ENCODE measurements at places on chromosomes 3 and 15.

DNA sequence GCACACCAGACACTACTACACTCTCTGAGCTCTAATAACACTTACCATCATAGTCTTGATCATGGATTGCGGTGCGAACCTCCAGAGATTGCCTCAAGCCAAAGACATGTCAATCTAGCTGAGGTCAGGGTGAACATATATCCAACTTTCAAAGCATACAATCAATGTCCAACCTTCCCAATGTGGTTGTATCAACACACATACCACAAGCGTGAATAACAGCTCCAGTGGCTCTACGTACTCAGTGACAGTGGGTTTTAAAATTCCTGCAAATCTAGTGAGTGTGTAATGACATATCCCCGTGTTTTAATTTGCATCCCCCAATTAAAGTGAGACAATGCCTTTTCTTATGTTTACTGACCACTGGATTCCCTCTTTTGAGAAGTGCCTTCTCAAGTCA is 29.6 kb downstream of the SFMBT1 start:
- DNase-seq: no peak

- no peak for DNase-seq
Measured at GRCh38 chr3:139284221-139284620, 59.6 kb upstream of the MRPS22 start.

GRCh38 chr3:48194446-48195071 is 6.3 kb upstream of the CDC25A start:
- DNase-seq: no peak

- DNase-seq: no peak
Measured at GRCh38 chr15:98363955-98364354, 284.4 kb upstream of the IGF1R start.

DNA sequence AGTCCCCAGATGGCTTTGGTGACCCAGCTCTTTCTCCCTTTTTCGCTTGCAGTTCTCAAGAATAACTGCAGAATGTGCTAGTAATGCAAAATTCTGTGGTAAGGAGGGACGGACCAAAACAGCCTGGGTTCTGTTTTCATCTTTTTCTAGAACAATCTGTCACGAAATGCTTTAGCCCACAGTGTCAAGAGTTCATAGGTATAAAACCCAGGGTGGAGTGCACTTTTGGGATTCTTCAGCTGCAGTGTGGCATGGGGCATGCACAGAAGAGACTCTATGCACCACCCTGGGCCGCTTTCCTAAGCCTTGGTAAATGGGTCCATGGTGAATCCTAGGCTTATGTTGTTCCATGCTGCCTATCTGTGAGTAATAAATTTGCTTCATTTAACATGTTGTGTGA is 1072.7 kb upstream of the GBE1 start:
- DNase-seq: no peak

- DNase-seq: no peak
Measured at GRCh38 chr3:46942481-46943236, 33.9 kb downstream of the CCDC12 start.

- no peak for DNase-seq
Measured at GRCh38 chr3:120903221-120903620, 4.8 kb upstream of the STXBP5L start.

- DNase-seq: no peak
Measured at GRCh38 chr3:40901796-40902195, 297.5 kb upstream of the CTNNB1 start.

GRCh38 chr3:114400371-114400770 is 106.5 kb downstream of the TIGIT start:
- DNase-seq: no peak

GRCh38 chr3:89038869-89039268 is 68.6 kb upstream of the EPHA3 start:
- no peak for DNase-seq

GRCh38 chr3:30073622-30074021 is 532.8 kb upstream of the TGFBR2 start:
- no peak for DNase-seq

DNA sequence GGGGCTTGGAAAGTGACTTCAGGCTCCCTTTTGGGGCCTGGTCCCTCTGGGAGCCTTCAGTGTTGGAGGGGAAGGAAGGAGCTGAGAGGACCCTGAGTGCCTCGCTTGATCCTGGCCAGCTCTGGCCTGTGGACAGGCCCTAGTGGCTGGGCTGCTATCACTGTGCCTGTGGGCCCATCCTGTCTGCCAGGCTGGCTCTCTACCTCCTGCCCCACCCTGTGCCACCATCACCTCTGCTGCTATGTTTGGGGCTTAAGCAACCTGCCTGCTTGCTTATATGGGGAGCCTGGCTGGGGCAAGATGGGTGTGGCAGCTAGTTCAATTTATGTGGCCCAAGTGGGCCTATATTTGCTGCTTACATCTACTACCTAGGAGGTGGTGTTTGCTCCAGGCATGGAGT is 7.1 kb downstream of the TEX264 start:
- no peak for DNase-seq

GRCh38 chr3:105811518-105812193 is 57.2 kb downstream of the CBLB start:
- no peak for DNase-seq

DNA sequence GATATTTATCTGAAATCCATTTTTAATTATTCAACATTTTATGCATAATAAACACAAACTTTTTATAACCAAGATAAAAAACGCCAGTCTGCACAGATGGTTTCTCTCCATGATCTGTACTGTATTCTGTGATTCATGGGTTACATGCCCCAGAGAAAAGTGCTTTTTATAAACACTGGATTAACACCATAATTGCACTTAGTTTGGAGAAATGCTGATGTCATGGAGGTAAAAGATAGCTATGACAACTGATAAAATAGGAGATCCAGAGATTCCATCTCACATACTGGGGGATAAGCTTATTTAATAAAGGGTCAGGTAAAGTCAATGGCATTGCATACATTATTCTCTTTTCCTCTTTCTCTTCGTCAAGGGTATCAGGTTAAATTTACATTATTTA is 1460.4 kb upstream of the ALCAM start:
- DNase-seq: no peak

DNA sequence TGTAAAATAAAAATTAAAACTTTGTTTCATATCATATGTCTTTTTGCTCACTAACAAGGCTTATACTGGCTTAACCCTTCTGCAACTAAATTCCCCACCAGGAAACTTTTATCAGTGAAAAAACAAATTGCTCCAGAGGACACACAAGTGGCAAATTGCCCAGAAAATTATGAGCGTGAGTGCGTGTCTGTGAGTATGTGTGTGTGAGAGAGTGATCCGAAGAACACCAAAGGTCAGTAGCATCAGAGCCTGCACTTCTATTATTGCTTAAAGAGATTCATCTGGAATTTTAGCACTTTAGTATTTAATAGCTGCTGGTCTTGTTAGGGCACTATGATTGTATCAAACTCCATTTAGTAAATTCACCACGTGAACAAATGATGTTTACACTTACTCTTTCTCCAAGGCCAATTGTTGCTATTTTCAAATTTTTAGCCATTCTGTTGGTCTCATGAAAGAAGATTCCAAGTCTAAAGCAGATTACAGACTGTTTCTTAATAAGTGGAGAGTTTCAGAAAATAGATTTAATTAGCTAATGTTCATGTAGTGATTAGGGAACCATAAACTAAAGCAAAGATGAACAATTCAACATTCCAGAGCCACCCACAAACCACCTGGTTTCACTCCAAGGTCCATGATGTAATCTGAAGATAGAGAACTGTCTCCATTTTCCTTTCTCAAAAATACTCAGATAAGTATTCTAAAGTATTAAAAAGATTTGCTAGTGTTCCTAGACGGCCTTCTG is 91.1 kb upstream of the IL12A start:
- DNase-seq: no peak

- DNase-seq: no peak
Measured at GRCh38 chr3:159668461-159668860, 320.2 kb upstream of the IL12A start.

DNA sequence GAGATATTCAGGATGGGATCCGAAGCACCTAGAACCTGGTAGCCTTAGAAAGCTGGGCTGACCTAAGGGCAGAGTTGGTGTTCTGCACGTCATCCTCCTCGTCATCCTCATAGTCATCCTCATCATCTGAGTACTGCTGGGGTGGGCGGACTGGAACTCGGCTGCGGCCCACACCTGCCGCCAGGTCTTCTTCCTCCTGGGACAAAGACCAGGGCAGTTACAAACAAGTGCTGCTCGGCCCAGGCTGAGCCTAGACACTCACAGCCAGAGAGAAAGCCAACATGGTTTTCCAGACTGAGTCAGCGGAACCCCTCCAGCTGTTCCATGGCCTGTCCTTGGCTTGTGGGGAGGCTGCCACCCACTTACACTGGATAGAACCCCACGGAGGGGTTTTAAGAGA is 40.5 kb downstream of the SEMA3G start:
- no peak for DNase-seq

- DNase-seq: no peak
Measured at GRCh38 chr3:59772416-59773408, 722.9 kb upstream of the CFAP20DC start.

DNA sequence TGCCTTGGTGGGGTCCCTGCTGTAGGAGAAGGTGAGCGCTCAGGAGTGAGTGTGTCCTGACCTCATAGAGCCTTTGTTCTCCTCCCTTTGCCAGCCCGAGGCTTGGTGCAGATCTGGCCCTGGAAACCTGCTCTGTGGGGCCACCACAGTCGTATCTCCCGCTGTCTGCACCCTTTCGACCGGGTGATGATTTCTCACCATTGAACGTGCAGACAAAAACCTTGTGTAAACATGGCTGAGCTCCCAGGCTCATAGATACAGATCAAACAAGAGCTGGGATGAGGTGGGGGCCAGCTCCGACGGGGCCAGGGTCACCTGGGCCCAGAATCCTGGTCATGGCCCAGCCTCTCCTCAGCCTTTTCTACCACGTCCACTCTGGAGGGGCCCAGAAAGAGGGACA is 34.6 kb upstream of the ESYT3 start:
- no peak for DNase-seq

DNA sequence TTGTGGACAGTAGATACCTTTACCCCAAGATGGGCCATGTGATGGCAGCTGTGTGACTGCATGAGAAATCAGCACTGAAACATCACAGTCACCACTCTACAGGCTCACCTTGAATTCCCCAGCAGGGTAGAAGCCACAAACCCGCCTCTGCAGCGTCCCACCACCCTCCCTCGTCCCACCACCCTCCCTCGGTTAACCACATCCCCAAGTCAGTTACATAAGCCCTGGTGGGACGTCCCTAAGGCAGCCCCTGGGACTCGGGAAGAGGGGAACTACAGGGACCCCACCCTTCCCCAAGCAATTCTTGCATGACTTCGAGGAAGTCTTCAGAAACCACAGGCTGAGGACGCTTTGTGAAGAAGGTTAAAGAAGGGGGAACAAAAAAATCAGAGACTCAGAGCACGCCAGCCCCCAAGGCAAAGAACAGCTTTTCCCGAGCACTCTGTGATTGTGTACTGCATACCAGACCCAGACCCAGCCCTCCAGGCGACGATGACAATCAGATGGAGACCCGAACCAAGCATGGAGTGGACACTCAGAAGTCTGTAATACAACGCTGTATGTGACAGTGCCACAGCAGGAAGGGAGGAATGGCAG is 60.5 kb downstream of the SH3BP5 start:
- DNase-seq: peak; percentile 37

DNA sequence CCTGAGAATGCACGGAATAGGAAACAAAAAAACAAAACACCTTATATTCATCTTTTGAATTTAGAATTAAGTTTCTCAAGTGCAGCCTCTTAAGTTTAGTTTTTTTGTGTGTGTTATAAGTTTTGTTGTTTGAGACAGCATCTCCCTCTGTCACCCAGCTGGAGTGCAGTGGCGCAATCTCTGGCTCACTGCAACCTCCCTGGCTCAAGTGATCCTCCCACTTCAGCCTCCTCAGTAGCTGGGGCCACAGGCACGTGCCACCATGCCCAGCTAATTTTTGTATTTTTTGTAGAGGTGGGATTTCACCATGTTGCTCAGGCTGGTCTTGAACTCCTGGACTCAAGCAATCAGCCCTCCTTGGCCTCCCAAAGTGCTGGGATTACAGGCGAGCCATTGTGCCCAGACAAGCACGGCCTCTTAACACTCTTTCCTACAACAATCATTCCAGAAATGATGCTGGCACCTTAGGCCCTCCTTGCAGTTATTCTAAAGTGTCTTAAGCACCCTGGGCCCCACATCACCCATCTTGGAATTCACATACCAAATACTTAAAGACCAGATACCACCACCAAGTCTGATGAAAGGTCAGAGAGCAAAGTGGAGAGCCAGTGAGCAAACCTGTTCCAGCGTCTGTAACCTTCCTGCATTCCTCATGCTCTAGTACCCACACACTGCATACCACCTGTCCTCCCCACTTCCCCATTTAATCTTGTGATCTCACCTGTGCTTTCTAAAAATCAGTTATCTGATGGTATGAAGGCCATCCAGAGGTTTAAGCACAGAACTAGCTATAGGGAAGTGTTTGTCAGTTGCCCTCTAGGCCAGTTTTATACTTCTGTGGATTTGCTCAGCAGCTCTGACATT is 6.9 kb upstream of the SPG11 start:
- DNase-seq: no peak

- DNase-seq: peak; percentile 98
Measured at GRCh38 chr3:4978204-4978965, 852 bp upstream of the BHLHE40 start.

- DNase-seq: no peak
Measured at GRCh38 chr3:43294975-43295374, 8.6 kb downstream of the SNRK start.

- DNase-seq: no peak
Measured at GRCh38 chr3:16012086-16012485, 162.4 kb upstream of the GALNT15 start.

DNA sequence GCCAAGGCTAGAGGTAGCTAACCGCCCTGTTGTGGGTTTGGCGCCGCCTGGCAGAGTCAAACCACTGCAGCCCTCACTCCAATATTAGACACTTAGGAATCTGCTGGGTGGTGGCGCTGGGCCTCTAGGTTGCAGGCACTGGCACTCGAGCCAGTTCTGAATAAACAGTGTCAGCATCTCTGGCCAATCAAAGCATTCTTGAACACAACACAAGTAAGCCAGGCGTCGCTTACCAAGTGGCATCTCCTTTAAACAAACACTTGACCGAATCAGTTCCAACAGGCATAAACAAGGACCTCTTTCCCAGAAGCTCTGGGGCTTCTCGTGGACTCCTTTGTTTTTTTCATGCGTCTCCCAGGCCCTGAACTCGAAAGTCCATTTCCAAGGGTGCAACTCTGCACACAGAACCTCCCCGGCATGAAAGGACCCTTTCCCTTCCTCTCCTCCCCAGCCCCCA is 82.3 kb downstream of the LRIG1 start:
- no peak for DNase-seq

GRCh38 chr15:80093854-80094418 is 34.5 kb downstream of the ZFAND6 start:
- DNase-seq: no peak

GRCh38 chr3:79672731-79673130 is 95.1 kb downstream of the ROBO1 start:
- DNase-seq: no peak

GRCh38 chr3:171116824-171117395 is 90.4 kb upstream of the SLC2A2 start:
- DNase-seq: no peak

- no peak for DNase-seq
Measured at GRCh38 chr3:187810021-187810446, 64.8 kb upstream of the BCL6 start.
